ENCODE measurements at places on chromosomes 4 and X.

DNA sequence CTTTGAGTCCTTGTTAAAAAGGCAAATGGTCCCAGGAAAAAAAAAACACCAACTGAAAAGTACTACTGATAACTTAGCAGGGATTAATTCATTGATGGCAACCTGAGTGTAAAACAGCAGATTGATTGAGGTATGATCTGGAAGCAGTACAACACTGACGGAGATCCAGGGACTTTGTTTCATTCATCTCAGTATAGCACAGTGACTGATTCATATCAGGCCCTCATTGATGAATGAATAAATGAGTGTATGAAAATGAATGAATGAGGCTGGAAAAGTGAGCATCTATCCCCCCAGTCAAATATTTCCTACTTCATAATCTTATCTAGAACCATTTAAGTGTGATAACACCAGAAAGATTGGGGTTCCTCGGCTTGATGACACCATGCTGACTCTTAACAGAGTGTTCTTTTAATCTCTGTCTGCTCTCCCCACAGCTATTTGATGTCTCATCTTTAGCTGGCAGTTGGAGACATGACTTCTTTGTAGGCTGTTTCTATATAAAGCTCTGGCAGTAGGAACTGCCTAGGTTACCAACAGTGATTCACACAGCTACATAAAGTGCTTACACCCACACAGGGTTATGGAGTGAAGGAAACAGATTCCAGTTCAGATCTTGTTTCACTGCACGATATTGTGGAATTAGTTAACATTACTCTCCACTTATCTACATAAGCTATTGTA is 18.6 kb upstream of the RNF128 start:
- no peak for DNase-seq

DNA sequence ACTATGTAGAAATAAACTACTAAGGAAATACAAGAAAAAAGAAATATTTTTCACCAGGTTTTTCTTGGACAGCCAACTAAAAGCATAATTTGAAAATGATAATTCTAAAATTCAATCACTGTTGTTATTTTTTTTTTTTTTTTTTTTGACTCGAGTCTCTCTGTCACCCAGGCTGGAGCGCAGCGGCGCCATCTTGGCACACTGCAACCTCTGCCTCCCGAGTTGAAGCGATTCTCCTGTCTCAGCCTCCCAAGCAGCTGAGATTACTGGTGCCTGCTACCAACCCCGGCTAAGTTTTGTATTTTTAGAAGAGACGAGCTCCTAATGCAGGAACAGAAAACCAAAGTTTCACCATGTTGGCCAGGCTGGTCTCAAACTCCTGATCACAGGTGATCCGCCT is 122.3 kb upstream of the UGT8 start:
- DNase-seq = no peak

DNA sequence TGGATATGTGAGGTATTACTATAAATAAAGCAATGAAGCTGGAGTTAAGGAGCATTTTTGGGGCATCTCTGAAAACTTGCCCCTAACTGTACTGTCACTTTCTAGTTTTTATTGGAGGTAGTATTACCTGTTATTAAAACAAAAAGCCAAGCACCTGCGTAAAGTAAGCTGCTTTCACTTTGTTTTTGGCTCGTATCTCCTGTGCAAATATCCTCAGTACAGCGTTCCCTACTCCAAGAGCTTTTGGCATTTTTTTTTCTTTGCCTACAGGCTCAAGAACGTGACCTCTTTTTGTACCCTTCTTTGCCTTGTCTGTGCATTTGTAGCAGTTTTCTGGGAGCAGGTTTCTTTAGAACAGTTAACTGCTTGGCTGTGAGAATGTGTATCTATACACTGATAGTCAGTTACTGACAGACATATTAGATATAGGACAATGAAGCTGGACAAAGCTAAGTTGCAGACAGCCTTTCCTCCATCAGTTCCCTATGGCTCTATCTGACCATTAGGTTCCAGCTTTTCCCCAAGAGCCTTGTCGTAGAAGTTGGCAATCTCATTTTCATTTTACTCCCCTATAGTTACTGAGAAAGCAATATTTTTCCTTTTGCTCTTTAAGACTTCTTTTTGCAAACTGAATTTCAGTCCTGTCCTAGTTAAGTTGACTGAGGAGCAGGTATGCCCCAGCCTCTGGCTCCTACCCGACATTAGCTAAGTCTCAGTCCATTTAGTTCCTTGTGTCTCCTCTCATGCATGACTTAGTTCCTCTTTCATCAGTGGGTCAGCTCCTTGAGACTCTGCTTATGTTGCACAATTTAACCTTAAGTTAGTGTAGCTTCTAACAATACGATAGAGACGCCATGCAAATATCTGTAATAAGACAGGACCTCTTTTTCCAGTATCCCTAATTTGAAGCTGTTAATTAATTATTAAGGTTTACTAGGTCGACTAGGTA is 71.5 kb upstream of the HPRT1 start:
- peak; percentile 4 for DNase-seq

GRCh38 chr4:76494871-76495590 is 60.0 kb downstream of the SHROOM3 start:
- DNase-seq = no peak

DNA sequence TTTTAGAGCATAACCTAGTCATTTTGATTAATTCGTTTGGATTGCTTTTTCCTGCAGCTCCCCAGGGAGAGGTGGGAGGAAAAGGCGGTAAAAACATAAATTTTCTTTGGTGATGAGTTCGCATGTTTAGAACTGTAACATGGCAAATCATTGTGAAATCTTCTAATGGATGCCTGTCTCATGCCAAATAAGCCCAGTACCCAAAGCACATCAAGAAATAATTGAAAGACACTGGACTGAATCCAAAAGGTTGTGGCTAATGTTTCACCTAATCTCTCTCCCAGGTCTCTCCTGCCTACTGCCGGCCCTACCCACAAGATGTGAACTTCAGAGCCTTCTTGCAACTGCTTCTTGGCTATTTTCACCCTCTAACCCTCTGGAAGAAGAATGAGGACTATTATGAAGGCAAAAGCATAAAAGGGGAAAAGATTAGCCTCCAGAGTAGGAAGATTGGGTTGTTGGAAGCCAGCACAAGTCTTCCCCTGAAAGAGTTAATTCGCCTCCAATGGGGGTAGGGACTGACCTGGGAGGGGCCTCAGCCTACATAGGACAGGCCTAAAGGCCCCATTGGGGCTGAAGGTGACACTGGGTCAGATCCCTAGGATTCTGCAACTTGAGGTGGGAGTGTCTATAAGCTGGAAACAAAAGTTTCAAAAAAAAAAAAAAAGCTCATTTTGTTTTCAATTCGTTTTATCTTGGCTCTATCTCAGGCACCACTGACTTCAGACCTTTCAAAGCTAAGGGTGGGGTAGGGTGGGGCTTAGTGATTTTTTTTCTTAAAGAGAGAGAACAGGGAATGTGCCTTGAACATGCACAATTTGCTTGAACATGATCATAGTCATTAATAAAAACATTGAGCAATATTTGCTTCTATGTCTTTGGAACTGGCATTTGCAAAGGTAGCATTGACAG is 278.6 kb upstream of the KLF3 start:
- no peak for DNase-seq
